ENCODE measurements at places on chromosomes 12 and 14. TPM values are rescaled to one million over a fixed set of nuclear protein-coding genes. Genes with fewer than 3 reads are reported as not detected.
A peak's percentile ranks its signal among the peaks of the same experiment; 100 is the strongest.

Gene MED6
- total RNA-seq = 21.7 TPM

Gene DIP2B
- 17.9 TPM for total RNA-seq

Gene CHGA
- not detected for total RNA-seq

Gene KRT78
- total RNA-seq = not detected

Gene POTEM
- not detected for total RNA-seq

Gene LMNTD1
- total RNA-seq = not detected

Gene MSI1
- 2.8 TPM for total RNA-seq

Gene PCNX1
- 66.6 TPM for total RNA-seq

Gene DIO2
- total RNA-seq = 14.5 TPM

GRCh38 chr12:18457362-18457761 is 196.0 kb downstream of the PIK3C2G start:
- H3K4me3 ChIP-seq = no peak overlapping the region
- no peaks in the 10 kb centered on the region for H3K4me1 ChIP-seq
- no peak for DNase-seq
- H3K27ac ChIP-seq = no peak overlapping the region
- no peaks in the 10 kb centered on the region for H3K36me3 ChIP-seq

GRCh38 chr14:21264025-21264801 is 5.0 kb downstream of the HNRNPC start:
- H3K4me3 ChIP-seq = no peak overlapping the region
- H3K27ac ChIP-seq = no peak overlapping the region
- peaks cover 85% of the 10 kb centered on the region for H3K4me1 ChIP-seq
- no peak for DNase-seq
- no peaks in the 10 kb centered on the region for H3K36me3 ChIP-seq

DNA sequence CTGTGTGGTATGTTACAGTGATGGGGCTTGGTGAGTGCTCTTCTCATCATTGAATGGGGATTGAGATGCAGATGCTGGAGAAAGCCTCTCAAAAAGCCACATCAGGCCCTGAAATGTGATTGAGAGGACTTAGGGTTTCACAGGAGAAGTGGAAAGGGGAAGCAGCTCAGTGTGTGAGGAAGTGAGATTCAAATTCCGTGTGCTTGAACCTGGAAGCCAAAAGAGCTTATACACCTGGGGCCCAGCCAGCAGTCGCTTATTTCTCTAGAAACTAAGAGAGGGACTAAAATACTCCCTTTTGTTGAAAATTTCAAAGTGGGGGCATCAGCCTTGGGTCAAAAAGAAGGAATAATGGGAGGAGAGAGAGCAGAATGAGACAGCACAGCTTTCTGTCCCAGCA is 39.1 kb upstream of the GZMB start:
- no peak for DNase-seq
- no peaks in the 10 kb centered on the region for H3K4me1 ChIP-seq
- H3K27ac ChIP-seq = no peak overlapping the region
- no peak overlapping the region for H3K4me3 ChIP-seq
- no peaks in the 10 kb centered on the region for H3K27me3 ChIP-seq

GRCh38 chr14:76784881-76785280 is 23.6 kb downstream of the VASH1 start:
- no peaks in the 10 kb centered on the region for H3K27me3 ChIP-seq
- H3K4me3 ChIP-seq = no peak overlapping the region
- H3K36me3 ChIP-seq = peaks cover 49% of the 10 kb centered on the region
- H3K27ac ChIP-seq = no peak overlapping the region

GRCh38 chr14:62162998-62163589 is 400.9 kb downstream of the SNAPC1 start:
- no peaks in the 10 kb centered on the region for H3K4me1 ChIP-seq
- no peak for DNase-seq
- no peaks in the 10 kb centered on the region for H3K36me3 ChIP-seq
- no peak overlapping the region for H3K4me3 ChIP-seq
- H3K27ac ChIP-seq = no peak overlapping the region

GRCh38 chr12:51974646-51975045 is 23.1 kb downstream of the ACVR1B start:
- H3K4me3 ChIP-seq = no peak overlapping the region
- peaks cover 37% of the 10 kb centered on the region for H3K4me1 ChIP-seq
- peaks cover 42% of the 10 kb centered on the region for H3K36me3 ChIP-seq
- peak overlapping the region; percentile 87 for H3K27ac ChIP-seq
- H3K27me3 ChIP-seq = no peaks in the 10 kb centered on the region

DNA sequence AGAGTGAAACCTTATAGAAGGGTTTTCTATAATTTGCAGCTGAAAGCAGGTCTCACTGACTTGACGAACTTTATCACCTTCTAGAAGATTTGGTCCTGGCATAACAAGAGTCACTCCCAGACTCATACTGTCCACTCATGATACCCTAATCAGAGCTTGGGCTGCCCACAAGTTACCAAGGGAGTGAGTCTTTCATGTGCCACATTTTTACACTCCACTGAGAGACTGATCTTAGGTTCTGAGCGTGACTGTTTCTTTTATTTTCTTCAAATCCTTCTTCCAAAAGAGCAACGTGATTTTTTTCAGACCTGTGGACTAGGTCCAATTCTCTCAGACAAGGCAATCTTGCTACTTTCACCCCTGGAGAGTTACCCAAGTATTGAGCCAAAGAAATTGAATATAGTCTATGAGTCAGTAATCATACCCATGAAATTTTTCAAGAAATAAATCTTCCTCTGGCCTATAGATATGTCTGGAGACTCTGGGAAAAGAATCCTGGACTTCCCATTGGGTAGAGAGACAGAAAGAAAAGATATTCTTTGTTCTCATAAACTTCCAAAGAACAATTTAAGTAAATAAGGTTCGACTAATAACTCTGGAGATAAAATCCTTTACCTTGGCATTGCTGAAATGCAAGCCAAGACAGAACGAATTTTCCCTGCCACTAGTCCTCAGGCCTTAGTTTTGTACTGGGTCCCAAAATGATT is 26.9 kb downstream of the SIX1 start:
- H3K27ac ChIP-seq = no peak overlapping the region
- DNase-seq = no peak
- H3K36me3 ChIP-seq = no peaks in the 10 kb centered on the region
- no peak overlapping the region for H3K4me3 ChIP-seq

DNA sequence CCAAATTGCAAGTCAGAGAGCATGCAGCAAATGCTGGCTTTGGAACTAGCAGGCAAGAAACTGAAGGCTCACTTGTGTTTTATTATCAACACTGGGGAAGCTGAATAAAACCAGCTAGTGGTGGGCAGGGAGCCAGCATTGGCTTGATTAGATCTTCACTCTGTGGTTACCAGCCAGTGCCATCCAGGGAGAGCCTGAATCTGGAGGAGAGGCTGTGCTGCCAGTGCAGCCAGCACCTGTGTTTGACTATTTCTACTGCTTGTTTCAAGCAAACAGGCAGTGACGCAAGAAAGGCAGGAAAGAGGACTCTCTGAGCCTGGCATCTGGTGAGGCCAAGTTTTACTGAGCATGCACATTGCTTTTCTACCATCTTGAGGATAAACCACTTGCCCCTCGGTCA is 247.0 kb downstream of the PHLDA1 start:
- DNase-seq = peak; percentile 38
- H3K27me3 ChIP-seq = no peaks in the 10 kb centered on the region
- no peak overlapping the region for H3K4me3 ChIP-seq
- H3K4me1 ChIP-seq = peaks cover 46% of the 10 kb centered on the region

DNA sequence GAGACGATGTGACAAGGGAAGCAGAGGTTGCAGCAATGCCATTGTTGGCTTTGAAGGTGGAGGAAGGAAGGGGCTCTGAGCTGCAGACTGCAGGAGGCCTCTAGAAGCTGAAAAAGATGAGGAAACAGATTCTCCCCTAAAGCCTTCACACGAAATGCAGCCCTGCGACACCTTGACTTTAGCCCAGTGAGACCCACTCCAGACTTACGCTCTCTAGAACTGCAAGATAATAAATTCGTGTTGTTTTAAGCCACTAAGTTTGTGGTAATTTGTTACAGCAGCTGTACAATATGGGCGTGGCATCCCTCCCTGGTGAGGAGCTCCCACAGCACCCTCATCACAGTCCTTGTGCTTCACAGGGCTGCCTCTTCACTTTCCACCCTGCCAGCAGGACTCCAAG is 53.2 kb downstream of the GOLGA5 start:
- H3K36me3 ChIP-seq = peaks cover under 1% of the 10 kb centered on the region
- no peak for DNase-seq
- H3K27me3 ChIP-seq = no peaks in the 10 kb centered on the region
- H3K4me3 ChIP-seq = no peak overlapping the region

DNA sequence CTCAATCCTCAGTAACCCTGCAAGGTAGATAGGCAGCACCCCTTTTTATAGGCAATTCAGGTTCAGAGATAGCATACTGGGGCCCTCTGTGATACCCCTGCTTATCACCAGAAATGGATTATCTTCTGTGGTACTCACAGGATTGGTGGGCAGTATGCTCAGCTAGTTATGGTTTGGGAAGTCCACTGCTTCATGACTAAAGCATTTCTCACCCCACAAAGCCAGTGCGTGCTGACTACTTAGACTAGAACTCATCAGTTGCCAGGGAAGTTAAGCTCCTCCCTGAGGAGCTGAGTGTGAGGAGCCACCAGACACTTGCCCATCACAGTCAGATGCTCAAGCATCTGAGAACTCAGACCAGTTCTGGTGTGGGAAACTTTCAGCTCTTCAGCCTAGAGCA is 76.3 kb downstream of the SCAF11 start:
- H3K4me1 ChIP-seq = no peaks in the 10 kb centered on the region
- no peak for DNase-seq
- H3K4me3 ChIP-seq = no peak overlapping the region
- no peak overlapping the region for H3K27ac ChIP-seq
- peaks cover 10% of the 10 kb centered on the region for H3K36me3 ChIP-seq

DNA sequence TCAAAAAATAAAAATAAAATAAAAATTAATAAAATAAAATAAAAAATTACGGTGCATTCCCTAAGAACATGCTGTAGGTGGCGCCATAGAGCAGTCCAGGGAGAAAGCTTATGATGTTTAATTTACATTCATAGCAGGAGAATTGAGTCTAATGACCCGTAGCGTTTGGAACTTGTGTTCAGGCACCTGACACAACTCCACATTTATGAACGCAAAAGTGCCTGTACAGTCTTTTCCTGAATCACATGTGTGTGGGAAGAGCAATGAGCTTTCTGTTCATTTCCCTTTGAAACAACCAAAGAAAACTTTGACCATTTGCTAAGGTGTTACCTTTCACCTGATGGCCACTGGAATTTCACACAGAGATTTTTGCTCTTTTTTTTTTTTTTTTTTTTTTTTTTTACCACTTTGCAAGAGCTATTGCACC is 60.6 kb upstream of the KCNA1 start:
- DNase-seq = no peak
- no peak overlapping the region for H3K27ac ChIP-seq
- H3K27me3 ChIP-seq = no peaks in the 10 kb centered on the region
- no peaks in the 10 kb centered on the region for H3K36me3 ChIP-seq

- H3K36me3 ChIP-seq = no peaks in the 10 kb centered on the region
- H3K27me3 ChIP-seq = no peaks in the 10 kb centered on the region
- no peak for DNase-seq
- H3K4me3 ChIP-seq = no peak overlapping the region
- H3K27ac ChIP-seq = no peak overlapping the region
Measured at GRCh38 chr14:68675233-68675577, 117.7 kb downstream of the ZFP36L1 start.

DNA sequence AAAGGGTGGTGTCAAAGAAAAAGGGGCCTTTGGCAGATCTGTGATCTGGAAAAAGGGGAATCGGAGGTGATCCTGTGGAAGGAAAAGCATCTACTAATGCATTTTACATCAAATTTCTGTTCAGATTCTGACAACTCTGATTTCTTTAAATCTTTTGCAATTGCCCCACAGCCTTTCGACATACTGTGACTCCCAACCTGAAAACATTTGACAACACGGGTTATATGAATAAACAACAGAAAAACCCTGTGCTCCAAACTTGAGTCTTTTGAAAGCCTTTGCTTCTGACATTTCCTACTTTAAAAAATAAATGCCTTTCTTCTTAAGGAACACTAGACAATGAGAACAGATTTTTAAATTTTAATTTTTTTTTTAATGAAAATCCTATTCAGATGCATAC is 231.9 kb upstream of the HMGA2 start:
- H3K36me3 ChIP-seq = no peaks in the 10 kb centered on the region
- no peaks in the 10 kb centered on the region for H3K27me3 ChIP-seq
- no peak for DNase-seq

DNA sequence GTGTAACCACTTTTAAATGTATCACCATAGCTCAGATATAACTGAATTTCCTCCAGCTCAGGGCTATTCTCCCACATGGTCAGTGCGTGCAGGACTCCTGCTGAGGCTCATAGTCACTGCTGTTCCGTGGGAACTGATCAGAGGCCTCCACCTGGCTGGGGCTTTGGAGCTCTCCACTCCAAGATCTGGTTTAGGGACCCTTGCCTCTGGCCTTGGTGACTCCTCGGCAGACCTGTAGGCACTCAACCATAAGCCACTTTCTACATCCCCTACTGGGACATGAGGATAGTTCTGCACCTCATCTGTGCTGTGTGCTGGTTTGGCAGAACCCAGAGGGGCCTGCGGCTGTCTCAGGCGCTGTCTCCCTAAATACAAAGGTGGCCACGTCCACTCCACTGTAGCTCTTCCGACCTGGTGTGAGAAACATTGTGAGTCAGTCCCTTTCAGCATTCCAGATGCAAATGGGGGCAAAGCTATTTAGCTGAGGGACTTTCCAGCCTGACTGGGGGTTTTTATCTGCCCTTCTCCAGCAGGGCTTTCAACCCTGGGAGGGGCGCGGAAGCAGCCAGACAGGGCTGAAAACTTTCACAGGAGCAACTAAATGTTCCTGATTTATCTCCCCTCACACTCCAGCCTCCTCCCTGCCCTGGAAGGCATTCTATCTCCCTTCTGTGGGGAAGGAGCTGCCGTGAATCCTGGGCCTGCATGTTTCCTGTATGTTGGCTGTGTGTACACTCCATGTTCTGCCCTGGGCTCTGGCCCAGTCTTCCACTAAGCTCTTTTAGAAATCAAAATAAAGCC is 218.3 kb upstream of the DAAM1 start:
- H3K4me1 ChIP-seq = no peaks in the 10 kb centered on the region
- no peak for DNase-seq
- H3K27ac ChIP-seq = no peak overlapping the region
- no peaks in the 10 kb centered on the region for H3K27me3 ChIP-seq
- no peak overlapping the region for H3K4me3 ChIP-seq

DNA sequence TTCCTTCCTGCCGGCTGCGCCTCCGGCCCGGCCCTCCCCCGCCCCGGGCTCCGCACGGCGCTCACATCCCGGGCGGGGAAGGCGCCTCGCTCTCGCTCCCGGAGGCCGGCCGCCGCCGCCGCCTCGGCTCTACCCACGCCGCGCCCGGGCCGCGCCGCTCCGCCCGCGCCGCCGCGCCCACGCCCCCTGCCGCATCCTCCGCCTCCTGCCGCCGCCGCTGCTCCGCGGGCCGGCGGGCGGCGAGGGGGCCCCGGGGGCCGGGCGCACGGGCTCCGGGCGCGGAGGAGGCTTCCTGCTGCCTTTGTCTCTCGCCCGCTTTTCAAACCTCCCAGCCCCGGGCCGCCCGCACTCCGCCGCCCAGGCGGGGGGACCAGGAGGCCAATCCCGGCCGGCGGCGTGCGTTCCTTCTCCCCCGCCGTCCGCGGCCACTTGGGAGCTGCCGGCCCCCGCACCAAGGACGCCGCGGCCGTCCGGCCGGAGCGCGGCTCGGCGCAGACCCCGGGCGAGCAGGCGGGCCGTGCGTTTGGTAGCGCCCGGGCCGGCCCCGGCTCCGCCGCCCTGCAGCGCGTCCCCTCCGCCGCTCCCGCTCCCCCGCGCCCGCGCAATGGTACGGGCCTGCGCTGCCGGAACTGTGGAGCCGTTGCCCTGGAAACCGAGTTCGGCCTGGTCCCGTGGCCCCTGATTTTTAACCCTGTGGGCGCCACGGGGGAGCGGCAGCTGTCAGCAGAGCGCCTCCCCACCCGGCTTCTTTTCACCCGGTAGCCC is at the start of gene FBXL14:
TSS of gene FBXL14 (minus strand) at position 321 of the 765 bp plus-strand sequence. CDS start 515 bp downstream, outside the sequence.
- peak within 1 kb of the TSS; percentile 74 for H3K4me3 ChIP-seq
- no peaks in the 10 kb centered on the region for H3K36me3 ChIP-seq
- peak; percentile 91 for DNase-seq
- peaks cover 56% of the 10 kb centered on the region for H3K4me1 ChIP-seq
- peak within 1 kb of the TSS; percentile 91 for H3K27ac ChIP-seq

All from heart right ventricle (tissue), 16 donors.